ENCODE measurements at places on chromosomes 5 and 9.

DNA sequence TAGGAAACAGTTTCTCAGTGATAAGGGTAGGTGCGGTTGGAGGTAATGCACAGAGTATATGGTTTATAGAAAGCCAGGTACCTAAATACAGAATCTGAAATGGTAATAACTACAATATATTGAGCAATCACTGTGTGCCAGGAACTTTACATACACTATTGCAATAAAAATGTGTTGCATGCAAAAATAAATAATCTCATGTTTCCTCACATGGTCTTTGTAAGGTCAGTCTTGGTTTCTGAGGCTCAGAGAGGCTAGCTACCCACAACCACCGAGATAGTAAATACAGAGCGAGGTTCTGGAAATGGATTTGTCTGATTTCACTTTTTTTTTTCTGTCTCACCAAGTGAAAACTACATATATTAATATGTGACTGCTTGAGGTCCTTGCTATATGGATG, 128.9 kb downstream of the CAMK4 start:
- no peak for DNase-seq

DNA sequence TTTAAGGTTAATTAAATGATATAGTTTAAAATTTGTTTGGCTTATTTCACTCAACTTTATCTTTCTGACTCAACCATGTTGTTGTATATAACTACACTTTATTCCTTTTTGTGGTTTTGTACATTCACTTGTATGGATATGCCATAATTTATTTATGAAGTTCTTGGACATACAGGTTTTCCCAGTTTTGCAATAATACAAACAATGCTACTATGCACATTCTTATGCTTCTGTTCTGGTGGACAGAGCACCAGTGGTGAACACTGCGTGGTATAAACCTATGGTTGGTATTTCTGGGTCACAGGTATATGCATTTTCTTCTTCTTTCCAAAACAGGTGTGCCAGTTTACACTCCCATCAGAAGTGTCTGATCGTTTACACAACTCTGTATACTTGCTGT, 35.7 kb upstream of the TRIM14 start:
- DNase-seq: no peak

- no peak for DNase-seq
Measured at GRCh38 chr9:83270116-83270515, 207.2 kb upstream of the RASEF start.

GRCh38 chr9:20610591-20610990, 11.7 kb downstream of the MLLT3 start:
- DNase-seq: no peak

DNA sequence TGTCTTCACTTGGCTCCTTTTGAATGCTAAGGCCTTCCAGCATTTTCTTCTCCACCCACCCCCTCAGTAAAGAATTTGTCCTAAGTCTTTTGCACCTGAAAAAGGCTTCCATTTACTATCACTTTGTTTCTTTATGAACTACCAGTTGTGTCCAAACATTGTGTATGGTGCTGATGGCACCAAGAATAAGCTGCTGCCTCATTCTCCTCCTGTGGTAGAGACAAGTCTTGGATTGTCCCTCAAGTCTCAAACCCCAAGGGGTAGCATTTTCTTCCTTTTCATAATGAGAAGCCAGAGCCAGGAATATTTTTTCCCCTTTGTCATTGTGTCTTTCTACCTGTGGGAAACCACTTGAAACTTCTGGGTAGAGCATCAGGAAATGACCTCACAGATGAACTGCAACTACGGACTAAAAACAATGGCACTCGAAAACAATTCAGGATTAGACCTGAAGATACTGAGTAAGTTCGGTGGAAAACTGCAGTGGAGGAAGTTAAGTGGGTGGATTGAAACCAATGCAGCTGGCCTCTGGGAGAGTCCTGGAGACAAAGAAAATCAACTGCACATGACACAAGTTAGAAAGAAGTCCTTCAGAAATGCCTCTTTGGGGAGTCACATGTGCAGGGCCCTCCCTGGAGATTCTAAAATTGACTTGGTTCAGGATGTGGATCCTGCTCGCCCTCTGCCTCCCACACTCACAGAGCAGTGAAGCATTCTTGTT, 80.5 kb downstream of the SH3RF2 start:
- DNase-seq: no peak

GRCh38 chr5:76393035-76393680, 9.9 kb upstream of the IQGAP2 start:
- DNase-seq: no peak

DNA sequence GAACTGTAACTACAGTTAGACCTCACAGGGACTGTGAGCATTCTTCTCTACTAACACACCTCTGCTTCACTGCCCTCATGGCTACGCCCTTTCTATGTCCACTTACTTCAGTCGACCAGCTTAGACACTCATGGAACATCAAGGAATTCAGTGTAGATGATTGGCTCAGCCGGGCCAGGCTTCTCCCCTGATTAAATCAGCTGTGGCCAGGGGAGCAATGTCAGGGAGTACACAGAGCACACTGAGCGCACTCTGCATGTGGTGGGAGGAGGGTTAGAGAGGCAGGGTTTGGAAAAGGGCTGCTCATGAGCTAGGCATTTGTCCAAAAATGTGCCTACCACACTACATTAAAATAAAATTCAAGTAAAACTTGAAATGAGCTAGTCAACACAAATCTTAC, 400.5 kb downstream of the ARRDC3 start:
- DNase-seq: no peak

DNA sequence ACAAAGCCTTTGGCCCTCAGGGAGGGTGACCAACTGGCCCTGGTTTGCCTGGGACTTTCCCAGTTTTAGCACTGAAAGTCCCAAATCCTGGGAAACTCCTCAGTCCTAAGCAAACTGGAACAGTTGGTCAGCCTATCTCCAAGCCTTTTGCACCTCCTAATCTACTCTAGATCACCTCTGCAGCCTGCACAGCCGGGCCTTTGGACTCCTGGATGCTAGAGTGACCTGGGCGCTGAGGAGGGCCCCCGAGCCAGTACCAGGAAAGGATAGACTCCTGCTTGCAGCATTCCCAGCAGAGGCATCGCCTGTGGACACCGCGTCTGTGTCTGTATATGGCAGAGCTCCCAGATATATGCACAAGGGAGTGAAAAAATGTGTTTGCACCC, 15.1 kb downstream of the IRF1 start:
- DNase-seq: no peak

DNA sequence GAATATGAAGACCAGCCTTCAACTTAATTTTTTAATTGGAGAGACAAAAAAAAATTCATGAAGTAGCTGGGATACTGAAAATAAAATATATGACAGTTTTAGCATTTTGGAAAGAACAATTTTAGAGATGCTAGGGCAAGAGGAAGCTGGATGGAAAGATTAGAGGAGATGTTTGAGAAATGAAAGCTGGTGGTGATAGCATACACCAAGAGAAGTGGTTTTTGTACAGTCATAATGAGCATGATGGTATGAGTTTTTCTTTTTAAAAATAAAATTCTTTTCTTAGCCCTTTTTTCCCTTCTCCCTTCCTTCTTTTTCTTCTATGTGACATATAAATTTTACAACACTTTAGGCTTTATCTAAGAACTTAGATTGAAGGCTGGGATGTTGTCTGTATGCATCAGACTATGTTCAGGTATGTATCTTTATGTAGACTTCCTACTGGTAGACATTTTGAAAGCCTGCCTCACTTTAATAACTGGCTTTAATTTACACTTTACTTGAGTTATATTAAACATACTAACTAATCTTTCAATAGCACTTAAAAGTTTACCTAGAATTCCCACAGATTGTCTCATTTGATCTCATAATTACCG, 522.5 kb downstream of the TLE4 start:
- DNase-seq: no peak

DNA sequence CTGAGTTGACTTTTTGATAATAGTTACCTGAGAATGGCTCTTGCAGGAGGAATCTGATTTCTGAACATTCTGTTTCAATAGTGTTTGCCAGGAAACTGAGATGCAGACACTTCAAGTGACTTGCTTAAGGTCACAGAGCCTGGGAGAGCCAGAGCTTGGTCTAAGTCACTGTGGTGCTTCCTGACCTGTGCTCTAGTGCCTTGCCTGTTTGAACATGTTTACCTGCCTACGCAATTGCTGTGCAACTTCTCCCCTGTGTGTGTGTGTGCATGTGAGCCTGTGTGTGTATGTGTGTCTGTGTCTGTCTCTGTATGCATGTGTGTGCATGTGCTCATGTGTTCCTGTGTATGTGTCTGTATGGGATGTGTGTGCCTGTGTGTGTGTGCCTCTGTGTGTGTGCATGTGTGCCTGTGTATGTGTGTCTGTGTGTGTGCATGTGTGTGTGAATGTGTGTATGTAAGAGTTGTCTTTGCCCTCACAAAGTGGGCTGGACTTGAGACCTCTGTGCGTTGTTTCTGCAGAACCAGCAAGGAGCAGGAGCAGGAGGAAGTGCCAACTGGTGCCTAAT, 185.8 kb downstream of the GADD45G start:
- DNase-seq: no peak

GRCh38 chr9:78613006-78613405, 316.1 kb downstream of the PSAT1 start:
- DNase-seq: no peak

DNA sequence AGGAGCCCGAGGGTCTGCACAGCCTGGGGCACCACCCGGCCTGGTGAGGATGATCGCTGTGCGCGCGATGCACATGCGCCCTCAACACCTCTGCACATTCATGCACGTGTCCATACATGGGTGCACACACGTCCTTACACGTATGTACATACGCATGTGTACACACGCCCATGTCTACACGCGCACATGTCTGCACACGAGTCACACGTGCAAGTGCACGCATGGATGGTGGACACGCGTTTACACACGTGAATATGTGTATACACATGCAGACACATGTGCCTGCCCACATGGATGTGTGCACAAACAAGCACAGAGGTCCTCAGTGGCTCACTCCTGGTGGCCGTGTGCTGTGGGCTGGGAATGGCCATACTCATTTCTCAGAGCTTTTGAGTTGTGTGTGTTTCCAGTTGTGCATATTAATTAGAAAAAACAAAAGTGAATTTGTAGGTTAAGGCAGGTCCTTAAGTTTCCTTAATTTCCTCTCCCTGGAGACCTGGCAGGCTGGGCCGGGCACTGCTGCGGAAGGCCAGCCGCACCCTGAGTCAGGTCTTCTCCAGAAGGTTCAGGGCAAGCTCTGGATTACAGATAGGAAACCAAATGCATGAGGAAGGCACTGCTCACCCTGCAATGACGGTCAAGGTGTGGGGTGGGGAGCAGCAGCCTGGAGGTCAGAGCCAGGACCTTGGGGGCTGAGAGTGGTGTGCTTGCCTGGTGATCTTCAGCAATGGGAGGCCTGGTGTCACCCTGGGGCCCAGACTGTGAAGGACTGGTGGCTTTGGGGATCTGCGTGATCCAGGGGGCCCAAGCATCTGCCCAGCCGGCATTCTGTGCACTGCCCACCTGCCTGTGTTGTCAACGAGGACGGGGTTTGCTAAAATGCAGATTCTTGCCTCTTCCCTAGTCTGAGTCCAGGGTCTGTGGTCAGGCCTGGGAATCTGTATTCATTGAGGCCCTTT, 1.3 kb upstream of the RNU6ATAC start:
- no peak for DNase-seq

DNA sequence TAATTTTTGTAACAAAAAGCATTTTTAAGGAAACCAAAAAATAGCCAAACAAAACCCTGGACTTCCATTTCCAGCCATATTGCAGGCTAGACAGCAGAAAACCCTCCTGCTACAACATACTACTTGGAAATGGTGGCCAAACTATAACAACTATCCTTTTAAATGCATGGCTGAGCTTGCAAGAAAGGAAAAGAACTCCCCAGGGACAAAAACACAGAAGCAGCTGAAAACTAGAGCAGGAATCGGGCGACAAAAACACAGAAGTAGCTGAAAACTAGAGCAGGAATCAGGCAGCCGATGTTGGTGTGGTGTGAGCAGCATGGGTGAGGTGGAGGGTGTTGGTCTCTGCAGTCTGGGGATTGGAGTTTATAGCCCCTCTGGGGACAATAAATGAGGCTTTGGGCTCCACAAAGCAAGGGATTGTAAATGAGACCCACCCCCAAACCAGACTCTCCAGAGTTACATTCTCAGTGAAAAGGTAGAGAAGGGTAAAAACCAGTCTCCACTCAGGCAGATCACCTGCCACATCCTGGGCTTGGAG, 95.2 kb downstream of the C9orf50 start:
- DNase-seq: no peak

- no peak for DNase-seq
Measured at GRCh38 chr5:158320178-158320674, 461.3 kb upstream of the CLINT1 start.

GRCh38 chr5:123527190-123527589, 15.2 kb downstream of the CSNK1G3 start:
- no peak for DNase-seq

GRCh38 chr9:119736491-119737454, 367.5 kb upstream of the BRINP1 start:
- no peak for DNase-seq

DNA sequence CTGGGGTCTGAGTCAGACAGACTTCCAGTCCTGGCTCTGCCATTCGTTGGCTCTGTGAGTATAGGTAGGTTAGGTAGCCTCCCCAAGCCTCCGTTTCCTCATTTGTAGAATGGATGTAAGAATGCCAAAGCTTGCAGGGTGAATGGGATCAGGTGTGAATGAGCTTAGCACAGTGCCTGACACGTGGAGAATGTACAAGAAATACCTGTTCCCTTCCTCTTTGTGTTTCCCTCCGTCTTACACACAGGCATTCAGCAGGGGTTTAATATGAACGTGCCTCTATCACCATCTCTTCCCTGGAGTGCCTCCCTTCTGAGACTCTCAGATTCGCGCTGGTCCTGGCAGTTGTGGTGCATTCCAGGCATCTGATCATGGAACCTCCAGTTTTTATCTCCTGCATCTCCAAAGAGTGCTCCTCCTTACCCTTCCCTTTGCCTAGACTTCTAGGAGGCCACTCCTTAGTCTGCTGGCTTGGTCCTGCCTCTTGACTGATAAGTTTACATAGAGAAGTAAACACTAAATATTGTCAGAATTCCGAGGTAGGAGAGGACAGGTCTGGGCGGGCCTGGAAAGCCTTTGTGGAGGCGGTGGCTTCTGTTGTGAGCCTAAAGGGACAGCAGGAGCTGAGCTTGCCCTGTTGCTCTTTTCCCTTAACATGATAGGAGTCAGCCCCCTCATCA, 199.4 kb downstream of the AOPEP start:
- no peak for DNase-seq

- no peak for DNase-seq
Measured at GRCh38 chr5:143561219-143561618, 157.7 kb upstream of the NR3C1 start.

- DNase-seq: no peak
Measured at GRCh38 chr9:83061990-83062650, 822 bp downstream of the RASEF start.

DNA sequence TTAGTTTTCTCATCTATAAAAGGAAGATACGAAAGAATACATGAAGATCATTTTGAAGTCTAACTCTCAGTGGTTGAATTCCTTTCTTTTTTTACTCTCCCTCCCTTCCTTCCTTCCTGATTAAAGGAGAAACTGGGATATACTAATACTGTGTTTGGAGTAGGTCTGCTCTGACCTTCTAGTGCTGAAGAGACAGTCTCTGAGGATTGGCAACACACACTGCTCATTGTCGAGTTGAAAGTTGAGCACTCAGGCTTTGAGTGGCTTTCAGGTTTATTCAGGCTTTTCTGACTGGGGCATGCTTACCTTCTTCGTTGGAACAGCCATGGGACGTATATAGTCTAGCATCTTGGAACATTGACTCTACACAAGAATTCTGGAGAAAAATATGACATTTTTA, 86.9 kb upstream of the RPS23 start:
- no peak for DNase-seq

GRCh38 chr9:132590037-132590317, 7.6 kb downstream of the BARHL1 start:
- no peak for DNase-seq
